ENCODE measurements at places on chromosomes 5 and 9.
A peak's percentile ranks its signal among the peaks of the same experiment; 100 is the strongest.

DNA sequence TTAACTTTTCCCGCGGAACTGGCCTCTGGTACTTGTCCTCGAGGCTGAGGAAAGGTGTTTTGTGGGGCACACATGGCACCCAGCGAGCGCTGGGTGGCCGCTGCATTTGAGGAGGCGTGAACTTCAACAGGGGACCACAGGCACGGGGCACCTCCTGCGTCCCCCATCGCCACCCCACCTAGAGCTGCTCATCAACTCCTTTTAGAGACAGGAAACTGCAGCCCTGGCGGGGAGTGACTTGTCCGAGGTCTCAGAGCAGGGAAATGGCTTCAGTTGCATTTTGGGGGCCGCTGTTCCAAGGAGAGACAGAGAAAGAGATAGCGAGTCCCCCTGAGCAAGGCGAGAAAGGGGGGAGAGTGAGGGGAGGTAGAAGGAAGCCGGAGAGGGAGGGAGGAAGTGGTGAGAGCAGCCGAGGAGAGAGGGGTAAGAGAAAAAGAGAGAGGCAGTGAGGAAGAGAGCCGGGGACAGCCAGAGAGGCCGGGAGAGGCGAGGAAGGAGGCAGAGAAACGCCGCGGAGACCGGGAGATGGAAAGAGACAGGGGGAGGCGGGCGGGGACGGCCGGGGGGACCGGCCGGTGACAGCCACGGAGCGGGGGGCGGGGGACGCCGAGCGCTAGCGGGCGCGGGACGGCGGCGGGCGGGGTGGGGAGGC is 12.5 kb upstream of the LHX2 start:
- peaks cover 1% of the 10 kb centered on the region for H3K36me3 ChIP-seq
- peak overlapping the region; percentile 19 for H3K27ac ChIP-seq
- H3K27me3 ChIP-seq, result peaks cover 87% of the 10 kb centered on the region
- no peak for DNase-seq
- H3K4me3 ChIP-seq, result peak overlapping the region; percentile 86

DNA sequence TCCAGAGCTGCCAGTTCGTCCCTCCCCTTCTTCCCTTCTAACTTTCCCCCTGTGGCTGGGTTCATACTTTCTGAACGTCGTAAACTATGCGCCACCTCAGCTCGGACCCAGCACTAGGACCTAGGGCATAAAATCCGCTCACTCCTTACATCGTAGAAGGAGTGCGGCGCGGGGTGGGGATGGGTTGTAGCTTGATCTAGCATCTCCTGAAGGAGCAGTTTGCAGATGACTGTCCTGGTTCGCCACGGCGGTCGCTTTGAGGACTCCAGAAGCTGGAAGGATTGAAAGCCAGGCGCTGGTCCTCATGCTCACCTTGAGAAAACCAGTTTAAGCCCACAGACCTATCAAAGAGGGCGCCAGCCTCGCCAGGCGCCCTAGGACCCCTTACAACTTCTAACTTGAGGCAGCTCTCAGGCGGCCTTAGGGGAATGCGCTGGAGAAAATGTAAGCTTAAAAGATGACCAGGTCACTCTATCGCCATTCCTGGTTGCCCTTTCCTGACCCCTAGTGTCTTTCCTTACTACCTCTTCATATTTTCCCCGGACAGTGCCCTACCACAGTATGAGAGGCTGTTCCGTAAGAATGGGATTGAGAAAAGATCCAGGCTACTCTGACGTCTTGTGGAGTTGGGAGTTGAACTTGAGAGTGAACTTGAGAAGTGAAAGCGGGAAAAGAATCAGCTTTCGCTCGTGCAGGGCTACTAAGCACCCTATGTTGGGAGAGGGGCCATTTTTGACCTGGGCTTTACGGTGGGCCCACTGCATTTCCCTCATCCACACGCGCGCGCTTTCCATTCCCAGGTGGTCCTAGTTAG is 2.8 kb downstream of the RORB start:
- peaks cover 54% of the 10 kb centered on the region for H3K27me3 ChIP-seq
- DNase-seq, result no peak
- H3K4me1 ChIP-seq, result peaks cover 32% of the 10 kb centered on the region
- H3K4me3 ChIP-seq, result peak overlapping the region; percentile 77

DNA sequence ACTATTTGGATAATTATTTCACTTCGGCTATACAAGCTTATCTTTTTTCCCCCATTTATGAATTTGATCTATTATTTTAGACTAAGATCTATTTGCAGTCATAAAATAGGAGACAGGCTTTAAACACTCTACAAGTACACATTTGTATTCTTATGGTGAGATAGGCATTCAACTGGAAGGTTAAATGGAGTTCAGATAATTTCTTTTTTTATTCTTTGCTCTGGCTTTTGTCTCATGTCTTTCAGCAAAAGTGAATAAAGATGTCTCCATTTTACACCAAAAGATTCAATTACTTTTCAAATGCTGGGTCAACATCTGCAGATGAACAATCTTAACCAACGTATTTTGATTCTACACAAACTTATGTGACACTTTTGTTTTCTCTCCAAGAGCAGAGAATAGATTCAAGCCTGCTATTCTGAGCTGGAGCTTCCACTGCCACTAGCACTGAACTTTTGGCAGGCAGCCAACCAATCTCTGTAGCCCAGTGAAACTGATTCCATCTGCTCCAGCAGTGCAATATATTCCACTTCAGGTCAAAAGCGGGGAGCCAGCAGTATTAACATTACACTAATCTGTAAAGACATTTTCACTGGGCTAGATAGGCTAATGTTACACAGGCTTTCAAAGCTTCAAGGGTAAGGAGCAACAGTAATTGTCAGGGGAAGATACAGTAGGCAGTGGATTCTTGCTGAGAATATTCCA is 452.0 kb upstream of the ZNF608 start:
- H3K27ac ChIP-seq, result no peak overlapping the region
- H3K27me3 ChIP-seq, result peaks cover 5% of the 10 kb centered on the region
- H3K36me3 ChIP-seq, result no peaks in the 10 kb centered on the region
- DNase-seq, result no peak
- no peak overlapping the region for H3K4me3 ChIP-seq

GRCh38 chr5:78286290-78286689 is 8.2 kb downstream of the AP3B1 start:
- no peak for DNase-seq
- peaks cover 5% of the 10 kb centered on the region for H3K36me3 ChIP-seq
- no peak overlapping the region for H3K27ac ChIP-seq

DNA sequence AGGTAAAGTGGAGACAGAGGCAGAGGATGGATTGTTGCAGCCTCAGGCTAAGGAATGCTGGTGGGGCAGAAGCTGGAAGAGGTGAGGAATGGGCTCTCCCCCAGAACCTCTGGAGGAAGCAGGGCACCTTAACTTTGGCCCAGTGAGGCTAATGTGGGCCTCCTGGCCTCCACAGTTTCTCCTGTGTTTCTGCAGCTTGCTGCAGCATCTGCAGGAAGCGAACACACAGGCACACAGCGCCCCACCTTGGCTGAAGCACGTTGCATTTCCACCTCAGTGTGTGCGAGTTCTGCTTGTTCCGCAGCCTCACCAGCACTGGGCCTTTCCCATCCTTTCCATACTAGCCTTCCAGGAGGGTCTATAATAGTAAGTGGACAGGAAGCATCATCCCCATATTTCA is 27.2 kb upstream of the ASS1 start:
- no peaks in the 10 kb centered on the region for H3K27me3 ChIP-seq
- H3K27ac ChIP-seq, result no peak overlapping the region
- H3K4me3 ChIP-seq, result no peak overlapping the region
- DNase-seq, result no peak
- H3K4me1 ChIP-seq, result no peaks in the 10 kb centered on the region

DNA sequence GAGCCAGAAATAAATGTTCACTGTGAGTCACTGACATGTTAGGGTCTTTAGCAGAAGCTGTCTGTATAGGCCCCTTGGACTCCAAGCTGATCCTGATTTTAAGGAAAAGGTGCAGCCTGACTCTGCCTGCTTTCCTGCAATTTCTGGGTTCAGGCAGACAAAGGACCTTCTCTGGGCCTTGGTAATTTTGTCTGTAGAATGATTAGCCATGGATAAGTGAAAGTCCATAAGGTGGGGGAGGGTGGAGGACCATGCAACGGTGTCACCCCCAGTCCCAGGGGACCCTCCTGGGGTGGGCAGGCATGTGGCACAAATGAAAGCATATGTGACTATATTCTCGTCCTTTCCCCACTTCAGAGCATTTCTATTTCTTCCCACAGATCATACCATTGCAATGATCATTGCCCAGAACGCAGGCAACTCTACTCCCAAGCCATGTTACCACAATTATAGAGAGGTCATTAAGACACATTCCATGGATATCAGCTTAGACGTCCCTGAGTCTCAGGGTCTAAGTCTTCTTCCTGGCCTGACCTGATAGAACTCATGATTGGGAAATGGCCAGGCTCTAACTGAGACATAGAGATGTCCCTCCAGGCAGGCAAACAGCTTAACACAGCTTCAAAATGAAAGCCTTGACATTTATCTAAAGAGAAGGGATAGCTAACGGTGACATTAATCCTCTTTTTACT is 157.9 kb upstream of the ALDH1B1 start:
- H3K27me3 ChIP-seq, result no peaks in the 10 kb centered on the region
- H3K4me3 ChIP-seq, result no peak overlapping the region
- no peak overlapping the region for H3K27ac ChIP-seq
- H3K4me1 ChIP-seq, result no peaks in the 10 kb centered on the region
- no peak for DNase-seq

DNA sequence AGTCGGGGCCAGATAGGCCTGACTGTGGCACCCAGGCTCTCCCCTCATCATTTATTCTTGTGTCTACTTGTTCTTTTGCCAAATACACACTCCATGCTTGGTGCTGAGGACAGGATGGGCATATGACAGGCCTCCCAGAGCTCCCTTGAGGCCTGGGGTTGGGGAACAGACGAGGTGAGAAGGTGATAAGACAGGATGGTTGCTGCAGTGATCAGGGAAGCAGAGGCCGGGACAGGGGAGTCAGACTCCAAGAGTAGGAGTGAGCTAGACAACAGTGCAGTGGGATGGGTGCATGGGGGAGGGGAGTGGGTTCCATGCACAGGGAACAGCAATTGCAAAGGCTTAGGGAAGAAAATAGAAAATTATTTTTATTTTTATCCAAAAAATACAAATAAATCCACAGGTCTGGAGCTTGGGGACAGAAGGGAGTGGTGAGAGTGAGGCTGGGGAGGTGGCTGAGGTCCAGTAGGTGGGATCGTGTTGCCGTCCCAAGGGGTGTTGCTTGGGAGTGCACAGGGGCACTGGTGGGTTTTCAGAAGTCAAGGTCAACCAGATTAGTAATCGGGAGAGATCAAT is 3.4 kb upstream of the AMBP start:
- peaks cover 9% of the 10 kb centered on the region for H3K27me3 ChIP-seq
- H3K4me1 ChIP-seq, result no peaks in the 10 kb centered on the region
- no peaks in the 10 kb centered on the region for H3K36me3 ChIP-seq
